Prostate gland (tissue), 2 donors: ENCODE measurements at places on chromosomes 7 and 10.

GRCh38 chr7:90621747-90622140 is 25.6 kb downstream of the CDK14 start:
- no peak for DNase-seq

DNA sequence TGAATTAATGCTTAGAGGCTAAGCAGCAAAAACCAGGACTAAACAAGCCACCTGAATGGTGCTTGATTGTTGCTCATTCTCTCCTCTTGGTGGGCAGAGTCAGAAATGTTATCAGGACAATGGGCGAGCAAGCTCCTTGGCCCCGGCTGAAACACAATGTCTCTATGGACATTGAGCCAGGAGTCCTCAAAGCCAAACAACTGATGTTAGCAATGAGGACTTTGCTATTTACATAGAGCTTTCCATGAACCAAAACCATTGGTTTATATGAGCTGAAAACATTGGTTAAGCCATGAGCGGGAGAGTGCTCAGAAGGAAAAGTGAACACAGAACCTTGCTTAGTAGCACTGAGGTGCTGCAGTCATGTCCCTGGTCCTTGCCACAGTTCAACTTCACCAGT is 21.5 kb upstream of the NPVF start:
- peak; percentile 43 for DNase-seq

- no peak for DNase-seq
These were observed 107.4 kb upstream of the LSM8 start for GRCh38 chr7:118076564-118076963.

DNA sequence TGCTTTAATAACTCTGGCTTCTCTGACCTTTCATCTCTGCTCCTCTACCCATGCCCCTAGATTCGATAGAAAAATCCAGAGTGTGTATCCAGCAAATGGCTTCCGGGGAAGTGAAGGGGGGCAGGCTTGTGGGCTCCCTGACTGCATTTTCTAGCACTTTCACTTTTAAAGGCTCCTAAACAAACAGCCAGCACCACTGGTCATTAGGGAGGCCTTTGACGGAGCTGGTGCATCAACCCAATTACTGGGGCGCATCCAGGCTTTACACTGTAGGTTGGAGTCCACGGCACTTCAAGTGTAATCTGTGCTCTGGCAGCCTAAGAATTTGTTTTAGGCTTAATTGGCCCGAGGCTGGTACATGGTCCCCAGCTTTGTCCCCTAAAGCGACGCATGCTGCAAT is 291.9 kb downstream of the GFRA1 start:
- no peak for DNase-seq

DNA sequence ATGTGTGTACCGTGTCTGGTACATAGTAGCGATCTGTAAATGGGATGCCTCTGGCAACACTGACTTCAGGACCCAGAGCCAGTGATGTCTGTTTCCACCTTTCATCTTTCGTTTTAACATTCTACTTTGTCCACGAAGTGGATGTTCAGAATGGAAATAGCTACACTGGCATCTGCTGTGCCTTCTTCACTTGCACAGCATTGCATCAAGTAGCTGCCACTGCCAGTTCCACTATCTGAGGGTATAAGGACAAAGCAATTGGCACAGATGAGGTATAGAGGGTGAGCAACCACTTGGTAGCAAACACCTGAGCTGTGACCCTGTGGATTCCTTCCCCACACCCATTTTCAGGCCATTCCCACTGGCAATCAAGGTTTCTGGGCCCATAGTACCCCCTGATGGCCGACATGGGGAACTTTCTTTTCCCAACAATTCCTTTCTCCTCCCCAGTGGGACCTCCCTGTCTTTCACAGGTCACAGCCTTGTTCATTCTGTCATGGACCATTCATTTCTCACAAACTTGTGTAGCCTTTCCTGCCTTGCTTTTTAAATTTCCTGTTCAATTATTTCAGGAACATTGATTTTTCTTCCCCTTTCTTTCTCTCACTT is 4.0 kb downstream of the ITGA8 start:
- no peak for DNase-seq

GRCh38 chr7:50281680-50282445 is 22.7 kb upstream of the IKZF1 start:
- DNase-seq, result no peak

GRCh38 chr7:127347567-127348246 is 44.8 kb downstream of the ZNF800 start:
- peak; percentile 57 for DNase-seq

DNA sequence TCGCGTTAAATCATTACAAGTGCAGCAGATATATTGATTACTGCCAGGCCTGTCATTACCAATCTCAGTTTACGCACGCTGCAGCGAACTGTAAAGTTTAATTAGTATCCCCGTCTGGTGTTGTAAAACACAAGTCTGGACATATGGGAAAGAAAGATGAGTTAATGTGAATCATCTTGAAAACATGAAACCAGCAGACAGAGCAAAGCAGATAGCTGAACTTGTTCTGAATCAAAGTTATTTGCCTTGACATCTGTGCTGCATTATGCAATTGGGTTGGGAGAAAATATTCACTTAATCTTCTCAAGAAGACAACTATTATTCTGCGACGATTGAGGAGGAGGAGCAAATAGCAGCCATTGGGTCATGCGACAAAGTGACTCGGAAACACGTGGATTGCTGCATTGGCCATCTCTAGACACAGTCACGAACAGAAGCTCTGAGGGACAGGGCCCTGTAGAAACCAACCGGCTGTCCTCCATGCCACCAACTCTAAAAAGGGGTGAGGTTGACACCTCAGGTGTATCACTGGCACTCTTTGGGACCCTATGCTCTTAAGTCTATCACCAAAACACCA is 156.3 kb upstream of the C7orf33 start:
- no peak for DNase-seq

DNA sequence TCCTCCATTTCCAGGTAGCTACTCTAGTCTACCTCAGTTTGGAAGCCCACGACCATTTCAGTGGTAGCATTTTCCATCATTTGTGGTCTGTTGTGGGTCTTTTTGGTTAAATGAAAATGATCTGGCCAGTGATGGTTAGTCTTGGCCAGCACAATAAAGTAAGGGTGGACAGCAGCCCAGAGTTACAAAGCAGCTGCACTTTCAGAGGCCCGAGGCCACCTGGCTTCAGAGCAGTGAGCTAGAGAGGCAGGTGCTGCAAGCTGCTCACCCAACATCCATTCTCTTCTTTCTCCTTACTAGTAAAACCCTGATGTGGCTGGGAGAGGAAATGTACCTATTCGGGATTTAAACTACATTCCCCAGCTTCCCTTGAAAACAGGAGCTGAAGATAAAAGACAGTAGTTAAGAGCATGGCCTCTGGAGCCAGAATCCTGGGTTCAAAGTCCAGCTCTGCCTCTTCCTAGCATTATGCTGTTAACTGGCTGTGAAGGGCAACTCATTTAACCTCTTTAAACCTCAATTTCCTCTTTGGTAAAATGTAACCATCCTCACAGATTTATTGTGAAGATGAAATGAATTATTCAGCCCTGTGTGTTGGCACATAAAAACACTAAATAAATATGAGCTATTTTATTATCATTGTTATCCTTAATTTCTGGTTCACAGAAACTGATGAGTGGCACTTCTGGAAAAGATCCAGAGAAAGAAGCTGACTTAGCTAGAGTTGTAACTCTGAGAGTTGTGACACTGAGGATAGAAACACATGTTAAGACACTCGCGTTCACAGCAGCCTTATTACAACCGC is 517.4 kb downstream of the PARD3 start:
- DNase-seq, result no peak
